ENCODE measurements at places on chromosomes 4 and X.

- no peak for DNase-seq
Observed at GRCh38 chr4:170721812-170722373, 632.1 kb upstream of the AADAT start.

GRCh38 chr4:182272151-182272550 lies 28.9 kb downstream of the TENM3 start:
- no peak for DNase-seq

DNA sequence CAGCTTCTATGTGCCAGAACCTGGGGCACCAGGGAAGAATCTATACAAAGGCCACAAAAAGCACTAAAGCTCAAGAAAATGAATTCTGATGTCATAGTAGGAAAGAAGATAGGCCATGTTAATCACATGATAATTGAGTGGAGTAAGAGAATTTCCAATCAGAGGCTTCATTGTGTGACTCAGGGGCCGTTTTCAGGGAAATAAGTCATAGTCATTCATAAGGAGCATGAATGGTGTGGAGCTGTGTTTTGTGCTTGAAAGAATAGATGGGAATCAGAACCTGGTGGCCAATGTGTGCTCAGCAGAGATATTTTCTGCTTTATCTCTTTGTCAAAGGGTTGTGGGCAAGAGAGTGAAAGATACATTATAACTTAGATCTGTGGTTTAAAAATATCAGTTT lies 102.4 kb upstream of the ZDHHC15 start:
- DNase-seq, result no peak

DNA sequence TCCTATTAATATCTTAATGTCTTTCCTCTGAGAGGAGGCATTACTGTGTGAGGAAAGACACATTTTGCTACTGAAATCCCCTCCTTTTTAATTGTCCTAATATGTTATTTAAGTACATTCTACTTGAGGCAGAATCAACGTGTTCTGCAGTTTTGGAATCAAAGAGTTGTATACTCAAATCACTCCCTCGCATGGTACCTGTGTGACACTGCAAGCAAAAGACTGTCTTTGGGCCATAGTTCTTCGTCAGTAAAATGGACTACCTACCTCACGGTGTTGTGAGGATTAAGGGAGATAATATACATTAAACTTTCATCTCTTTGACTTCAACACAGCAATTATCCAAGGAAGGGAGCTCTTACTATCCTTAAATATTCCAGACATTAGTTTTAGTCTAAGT lies 61.5 kb downstream of the TIGD2 start:
- DNase-seq, result no peak

DNA sequence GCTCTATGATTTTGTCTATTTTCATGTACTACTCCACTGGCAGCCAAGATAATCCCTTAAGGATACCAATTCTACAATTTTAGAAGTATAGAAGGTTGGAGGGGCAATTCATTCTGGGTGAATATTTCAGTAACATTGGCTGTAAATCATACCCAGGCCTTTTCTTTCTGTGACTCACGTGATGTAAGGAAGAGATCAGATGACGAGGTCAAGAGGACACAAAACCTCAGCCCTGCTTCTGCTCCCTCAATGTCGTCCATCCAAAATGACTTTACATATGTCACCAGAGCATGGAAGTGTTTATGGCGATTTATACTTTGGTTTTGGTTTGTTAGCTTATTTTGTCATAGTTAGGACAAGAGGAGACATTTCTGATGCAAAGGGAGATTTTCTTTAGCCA lies 70.7 kb upstream of the SLC4A4 start:
- DNase-seq, result no peak

DNA sequence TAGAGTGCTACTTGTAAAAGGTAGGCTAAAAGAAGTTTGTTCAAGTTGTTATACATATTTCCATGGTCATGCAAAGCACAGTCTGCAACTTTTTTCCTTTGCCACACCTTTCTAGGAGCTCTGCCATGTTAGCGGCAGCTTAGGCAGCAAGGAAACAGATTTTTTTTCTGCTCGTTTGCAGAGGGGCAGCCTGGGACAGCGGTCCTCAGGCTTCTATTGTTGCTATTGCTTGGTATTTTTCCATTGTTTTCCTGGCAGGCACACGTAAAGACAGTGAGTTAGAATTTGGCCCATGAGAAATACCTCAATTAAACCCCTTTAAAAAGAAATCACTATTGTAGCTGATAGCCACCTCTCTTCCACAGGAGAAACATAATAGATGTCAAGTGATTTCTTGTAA lies 391.4 kb downstream of the SH2D1A start:
- no peak for DNase-seq

DNA sequence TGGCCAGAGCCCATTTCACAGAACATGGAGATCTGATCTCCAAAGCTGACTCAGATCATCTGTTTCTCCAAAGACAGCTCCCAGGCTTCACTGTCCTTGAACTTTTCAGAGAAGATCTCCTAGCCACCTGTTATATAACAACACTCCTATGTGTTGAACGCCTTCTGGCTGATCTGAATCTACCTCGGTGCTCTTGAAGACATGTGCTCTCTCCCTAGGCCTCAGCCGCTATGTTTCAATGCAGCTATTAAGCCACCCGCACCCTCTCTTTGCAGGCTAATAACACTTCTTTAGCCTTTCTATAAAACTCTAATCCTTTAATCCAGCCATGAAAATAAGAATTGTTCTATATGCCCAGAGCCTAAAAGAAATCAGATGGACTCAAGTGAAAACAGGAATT lies 34.9 kb downstream of the SEL1L3 start:
- DNase-seq, result no peak

DNA sequence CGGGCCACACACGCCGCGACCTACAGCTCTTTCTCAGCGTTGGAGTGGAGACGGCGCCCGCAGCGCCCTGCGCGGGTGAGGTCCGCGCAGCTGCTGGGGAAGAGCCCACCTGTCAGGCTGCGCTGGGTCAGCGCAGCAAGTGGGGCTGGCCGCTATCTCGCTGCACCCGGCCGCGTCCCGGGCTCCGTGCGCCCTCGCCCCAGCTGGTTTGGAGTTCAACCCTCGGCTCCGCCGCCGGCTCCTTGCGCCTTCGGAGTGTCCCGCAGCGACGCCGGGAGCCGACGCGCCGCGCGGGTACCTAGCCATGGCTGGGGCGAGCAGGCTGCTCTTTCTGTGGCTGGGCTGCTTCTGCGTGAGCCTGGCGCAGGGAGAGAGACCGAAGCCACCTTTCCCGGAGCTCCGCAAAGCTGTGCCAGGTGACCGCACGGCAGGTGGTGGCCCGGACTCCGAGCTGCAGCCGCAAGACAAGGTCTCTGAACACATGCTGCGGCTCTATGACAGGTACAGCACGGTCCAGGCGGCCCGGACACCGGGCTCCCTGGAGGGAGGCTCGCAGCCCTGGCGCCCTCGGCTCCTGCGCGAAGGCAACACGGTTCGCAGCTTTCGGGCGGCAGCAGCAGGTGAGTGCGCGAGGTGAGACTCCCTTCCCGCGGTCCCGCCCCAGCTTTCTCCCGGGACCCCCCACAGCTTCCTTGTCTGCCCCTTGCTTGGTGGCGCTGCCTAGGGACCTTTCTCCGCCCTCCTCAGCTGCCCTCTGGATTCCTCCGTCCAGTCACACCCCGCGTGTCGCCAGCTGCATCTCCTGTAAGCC lies 678 bp downstream of the BMP3 start:
- DNase-seq, result no peak

DNA sequence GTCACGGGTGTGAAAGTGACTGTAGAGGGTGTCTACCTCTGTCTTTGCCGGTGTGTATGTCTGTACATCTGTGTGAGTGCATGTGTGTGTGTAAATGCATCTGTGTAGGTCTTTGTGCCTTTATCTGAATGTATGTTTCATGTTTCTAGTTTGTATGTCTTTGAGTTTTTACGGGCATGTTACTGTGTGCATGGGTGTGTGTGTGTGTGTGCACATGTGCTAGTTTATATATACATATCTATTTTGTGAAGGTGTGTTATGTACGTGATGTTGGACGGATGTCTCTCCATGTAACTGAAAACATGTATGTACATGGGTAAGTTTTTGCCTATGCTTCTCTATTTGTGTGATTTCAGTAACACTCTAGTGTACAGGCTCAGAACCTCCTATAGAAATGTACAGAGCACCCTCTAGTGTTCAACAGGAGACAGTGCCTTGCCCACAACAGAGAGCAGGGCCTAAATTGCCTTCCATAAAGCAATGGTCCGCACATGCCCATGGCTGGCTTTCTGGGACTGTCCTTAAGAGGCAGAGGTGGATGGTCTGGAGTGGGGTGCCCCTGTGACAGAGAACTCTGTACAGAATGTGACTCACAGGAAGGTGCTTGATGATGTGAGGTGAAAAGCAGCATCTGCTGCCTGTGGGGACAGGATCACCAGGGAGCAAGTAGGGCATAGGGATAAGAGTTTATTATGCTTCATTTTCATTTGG lies 343.5 kb downstream of the RAPGEF2 start:
- DNase-seq, result peak; percentile 63

GRCh38 chr4:139470295-139470694 lies 16.4 kb downstream of the RAB33B start:
- no peak for DNase-seq

GRCh38 chr4:82430964-82431745 lies 765 bp downstream of the ENOPH1 start:
- DNase-seq, result no peak

GRCh38 chrX:14449773-14450172 lies 79.6 kb upstream of the GLRA2 start:
- DNase-seq, result no peak

DNA sequence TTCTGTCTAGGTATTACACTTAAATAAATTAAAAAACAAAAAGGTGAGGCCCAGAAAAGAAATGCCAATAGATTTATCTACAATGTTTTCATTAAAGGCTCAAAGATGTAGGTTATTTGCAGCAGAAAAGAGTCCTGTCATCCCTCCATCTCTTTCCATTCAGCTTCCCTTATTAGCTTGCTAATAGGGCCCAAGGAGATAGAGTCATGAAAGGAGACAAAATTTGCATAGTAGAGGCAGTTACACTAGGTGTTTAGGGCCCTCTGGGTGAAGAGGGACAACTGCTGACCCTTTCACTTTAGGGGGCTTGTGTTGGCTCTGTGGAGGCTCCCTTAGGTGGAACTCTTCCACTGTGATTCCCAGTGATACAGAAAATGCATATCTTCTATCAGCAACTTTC lies 58.4 kb upstream of the TACR3 start:
- DNase-seq, result no peak

- no peak for DNase-seq
Observed at GRCh38 chr4:17310269-17310652, 201.6 kb downstream of the QDPR start.

GRCh38 chr4:128603081-128603480 lies 206.4 kb upstream of the JADE1 start:
- DNase-seq, result no peak

DNA sequence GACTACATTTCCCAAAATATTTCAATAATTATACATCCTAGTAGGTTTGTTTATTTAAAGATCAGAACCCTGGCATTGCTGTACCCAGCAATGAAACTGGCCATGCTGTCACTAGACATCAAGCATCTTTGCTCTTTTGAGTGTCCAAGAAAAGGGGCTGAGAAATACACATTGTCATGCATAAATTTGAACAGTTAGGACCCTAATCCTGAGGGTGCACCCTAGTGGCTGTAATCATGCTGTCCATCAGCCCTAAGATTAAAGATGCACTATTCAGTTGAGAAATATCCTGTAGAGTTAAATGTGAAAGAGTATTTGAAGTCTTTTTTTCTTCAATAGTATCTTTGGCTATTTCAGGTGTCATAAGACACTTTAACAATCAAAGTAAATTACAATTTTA lies 108.8 kb downstream of the NFKB1 start:
- no peak for DNase-seq

DNA sequence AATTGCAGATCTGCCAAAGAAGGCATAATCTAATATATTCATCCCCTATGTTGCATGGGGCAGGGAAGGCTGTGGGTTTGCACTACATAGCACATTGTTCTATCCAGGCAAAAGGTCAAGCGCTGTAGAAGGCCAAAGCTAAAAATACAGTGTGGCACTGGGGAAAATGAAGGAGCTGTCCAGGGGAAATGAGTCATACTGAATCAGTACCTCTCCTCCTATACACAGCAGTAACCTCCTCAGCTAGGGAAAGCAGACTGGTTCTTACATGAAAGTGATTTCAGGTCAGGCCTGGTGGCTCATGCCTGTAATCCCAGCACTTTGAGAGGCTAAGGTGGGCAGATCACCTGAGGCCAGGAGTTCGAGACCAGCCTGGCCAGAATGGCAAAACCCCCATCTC lies 31.0 kb upstream of the SLC25A4 start:
- DNase-seq, result no peak

DNA sequence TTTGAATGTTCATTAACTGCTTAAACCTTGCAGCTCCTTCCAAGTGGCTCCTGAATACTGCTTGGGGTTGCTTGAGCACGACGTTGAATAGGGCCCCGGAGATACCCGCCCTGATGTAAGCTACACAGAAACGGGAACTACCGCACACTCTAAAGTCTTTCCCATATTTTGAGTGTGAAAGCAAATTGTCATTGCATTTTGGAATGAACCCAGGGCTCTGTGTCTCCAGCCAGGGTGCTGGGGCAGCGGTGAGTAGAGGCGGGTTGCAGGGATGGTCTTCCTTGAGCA lies 59.4 kb upstream of the HELT start:
- no peak for DNase-seq

DNA sequence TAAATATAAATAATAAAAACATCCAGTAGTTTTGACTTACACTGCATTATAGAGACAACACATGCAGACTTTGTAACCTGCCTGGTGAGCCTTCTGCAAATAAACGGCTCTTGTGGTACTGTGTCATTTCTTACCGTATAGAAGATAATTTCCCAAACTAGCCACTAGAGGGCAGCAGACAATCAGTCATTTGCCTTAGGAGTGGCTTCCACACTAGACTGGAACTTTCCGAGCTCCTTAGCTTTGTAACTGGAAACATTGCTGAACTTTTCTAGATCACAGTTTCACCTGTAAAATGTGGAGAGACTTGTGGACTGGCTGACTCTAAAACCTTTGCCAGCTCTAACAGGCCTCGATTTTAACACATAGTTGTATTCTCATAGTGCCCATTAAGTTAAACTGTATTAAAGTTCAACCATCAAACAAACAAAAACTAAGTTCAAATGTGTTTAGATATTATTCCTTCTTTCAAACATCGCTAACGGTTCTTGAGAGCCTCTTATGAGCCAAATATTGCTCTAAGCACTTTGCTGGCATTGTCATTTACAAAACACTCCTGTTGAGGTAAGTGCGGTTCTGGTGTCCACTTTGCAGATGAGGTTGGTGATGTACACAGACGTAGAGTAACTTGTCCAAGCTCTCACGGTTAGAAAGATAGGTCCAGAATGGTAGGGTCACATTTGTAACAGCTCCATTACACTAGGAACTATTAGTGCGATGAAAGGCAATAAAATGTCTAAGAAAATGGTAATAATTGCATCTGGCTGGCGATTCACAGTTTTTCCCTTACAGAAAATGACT lies 345.5 kb downstream of the ANK2 start:
- peak; percentile 83 for DNase-seq

DNA sequence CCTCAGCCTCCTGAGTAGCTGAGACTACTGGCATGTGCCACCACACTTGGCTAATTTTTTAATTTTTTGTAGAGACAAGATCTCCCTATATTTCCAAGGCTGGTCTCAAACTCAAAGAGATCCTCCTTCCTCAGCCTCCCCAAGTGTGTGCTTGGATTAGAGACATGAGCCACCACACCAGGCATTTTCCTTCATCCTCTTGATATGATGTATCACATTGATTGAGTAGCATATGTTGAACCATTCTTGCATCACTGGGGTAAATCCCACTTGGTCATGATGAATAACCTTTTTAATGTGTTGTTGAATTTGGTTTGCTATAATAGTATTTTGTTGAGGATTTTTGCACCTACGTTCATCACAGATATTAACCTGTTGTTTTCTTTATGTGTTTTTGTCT lies 24.2 kb upstream of the PPM1K start:
- no peak for DNase-seq

- no peak for DNase-seq
Observed at GRCh38 chr4:87547016-87547708, 18.0 kb upstream of the SPARCL1 start.

GRCh38 chr4:74335341-74336021 lies 27.2 kb downstream of the EPGN start:
- DNase-seq, result no peak
